ENCODE measurements at places on chromosomes 16 and 17. TPM values are rescaled to one million over a fixed set of nuclear protein-coding genes. Genes with fewer than 3 reads are reported as not detected.

DNA sequence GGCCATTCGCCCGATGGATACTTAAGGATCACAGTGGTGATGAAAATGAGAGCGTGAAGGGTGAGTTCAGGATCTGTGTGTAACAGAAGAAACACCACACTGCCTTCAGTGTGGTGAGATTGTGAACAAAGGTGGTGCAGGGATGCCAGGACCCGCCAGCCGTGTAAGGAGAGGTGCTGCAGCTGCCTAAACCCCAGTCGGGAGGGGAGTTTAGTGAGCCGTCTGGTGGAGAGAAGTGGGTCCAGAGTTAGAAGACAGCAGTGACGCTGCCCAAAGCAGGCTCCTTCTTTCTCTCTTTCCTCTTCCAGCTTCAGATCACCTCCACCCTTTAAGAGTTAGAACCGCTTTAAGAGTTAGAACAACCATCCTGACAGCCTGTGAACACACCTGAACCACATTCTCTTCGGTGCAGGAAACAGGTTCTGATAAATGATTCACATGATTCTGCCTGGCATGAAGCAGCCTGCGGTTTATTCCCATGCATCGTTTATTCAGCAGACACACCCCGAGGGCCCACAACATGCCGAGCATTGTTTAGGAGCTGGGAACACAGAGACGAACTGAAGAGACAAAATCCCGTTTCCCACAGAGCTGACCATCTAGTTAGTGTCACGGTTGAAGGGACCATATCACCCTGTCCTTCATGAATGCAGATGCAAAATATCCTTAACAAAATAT is 84.0 kb upstream of the DNAH17 start:
- DNase-seq, result peak; percentile 77

DNA sequence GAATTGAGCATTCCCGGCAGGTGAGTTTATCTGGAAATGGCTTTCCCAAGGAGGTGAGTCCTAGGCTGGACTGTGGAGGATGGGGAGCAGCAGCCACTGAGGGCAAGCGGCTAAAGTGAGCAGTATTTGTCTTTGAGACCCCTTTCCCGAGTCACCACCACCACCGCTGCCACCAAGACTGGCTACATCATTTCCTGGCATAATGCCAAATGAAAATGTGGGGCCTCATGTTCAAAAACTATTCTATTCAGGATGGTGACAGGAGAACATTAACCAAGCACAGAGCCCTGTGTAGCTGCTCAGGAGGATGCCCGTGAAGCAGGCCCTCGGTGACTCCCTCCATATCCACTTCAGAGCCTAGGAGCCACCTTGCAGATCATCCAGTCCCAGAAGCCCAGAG is 46.0 kb downstream of the NOG start:
- DNase-seq, result no peak

Gene KRTAP2-2
- total RNA-seq, result not detected

- peak; percentile 70 for DNase-seq
Observed at GRCh38 chr16:28935924-28936783, 4.4 kb downstream of the CD19 start.

GRCh38 chr16:50844840-50845239 is 103.0 kb downstream of the CYLD start:
- no peak for DNase-seq

- DNase-seq, result no peak
Observed at GRCh38 chr17:17892009-17892408, 55.2 kb upstream of the SREBF1 start.

Gene DHRS7C
- total RNA-seq, result not detected

DNA sequence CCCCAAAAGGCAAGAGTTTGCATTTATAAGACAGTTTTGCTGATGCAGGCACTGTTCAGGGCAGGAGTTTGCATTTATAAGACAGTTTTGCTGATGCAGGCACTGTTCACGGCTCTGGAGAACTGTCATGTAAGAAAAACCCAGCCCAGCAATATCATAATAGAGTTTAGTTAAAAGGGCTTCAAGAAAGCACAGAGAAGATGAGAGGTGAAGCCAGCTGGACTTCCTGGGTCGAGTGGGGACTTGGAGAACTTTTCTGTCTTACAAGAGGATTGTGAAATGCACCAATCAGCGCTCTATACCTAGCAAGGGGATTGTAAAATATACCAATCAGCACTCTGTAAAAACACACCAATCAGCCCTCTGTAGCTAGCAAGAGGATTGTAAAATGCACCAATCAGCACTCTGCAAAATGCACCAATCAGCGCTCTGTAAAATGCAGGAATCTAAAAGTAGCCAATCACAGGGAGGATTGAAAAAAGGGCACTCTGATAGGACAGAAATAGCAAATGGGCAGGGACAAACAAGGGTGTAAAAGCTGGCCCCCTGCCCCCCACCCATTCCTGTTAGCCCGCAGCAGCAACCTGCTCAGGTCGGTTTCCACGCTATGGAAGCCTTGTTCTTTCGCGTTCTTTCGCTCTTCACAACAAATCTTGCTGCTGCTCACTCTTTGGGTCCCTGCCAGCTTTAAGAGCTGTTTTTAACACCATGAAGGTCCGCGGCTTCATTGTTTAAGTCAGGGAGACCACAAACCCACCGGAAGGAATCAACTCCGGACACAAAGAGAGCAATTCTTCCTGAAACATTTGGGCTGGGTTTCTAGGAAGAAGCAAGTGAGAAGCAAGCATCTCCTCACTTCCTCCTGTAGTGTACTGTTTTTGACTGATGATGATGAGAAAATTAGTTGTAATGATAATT is 1.8 kb upstream of the CBX1 start:
- DNase-seq, result no peak

- no peak for DNase-seq
Observed at GRCh38 chr16:84986102-84986501, 25.2 kb downstream of the ZDHHC7 start.

Gene C17orf50
- not detected for total RNA-seq

GRCh38 chr16:20363191-20363590 is 10.7 kb upstream of the UMOD start:
- no peak for DNase-seq

Measured in LHCN-M2 (cell line).